Stimulated activated CD8-positive, alpha-beta memory T cell treated with anti-CD3 and anti-CD28 coated beads, Interleukin-12 subunit alpha, Interleukin-12 subunit beta, amount 100 ng/mL, for 1 hour (primary cell): ENCODE measurements at places on chromosomes 11 and 22.

GRCh38 chr11:118690553-118691304 lies 11.3 kb upstream of the TREH start:
- DNase-seq: no peak

DNA sequence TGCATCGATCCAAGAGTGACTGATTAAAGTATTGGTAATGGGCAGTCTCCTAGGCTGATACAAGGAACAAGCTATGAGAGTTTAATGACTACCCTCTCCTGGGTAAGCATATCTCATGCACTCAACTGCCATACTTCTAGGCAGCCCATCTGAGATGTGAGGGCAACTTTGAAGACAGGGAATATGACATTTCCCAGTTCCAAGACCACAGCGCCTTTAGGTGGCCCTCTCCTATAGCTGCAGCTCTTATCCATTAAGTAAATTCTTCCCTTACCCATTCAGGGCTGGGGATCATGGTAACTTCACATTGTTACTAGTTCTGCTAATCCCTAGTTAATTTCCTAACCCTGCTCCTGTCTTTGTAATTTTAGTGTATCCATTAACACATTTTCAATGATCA lies 157.3 kb upstream of the CTSC start:
- DNase-seq: no peak

DNA sequence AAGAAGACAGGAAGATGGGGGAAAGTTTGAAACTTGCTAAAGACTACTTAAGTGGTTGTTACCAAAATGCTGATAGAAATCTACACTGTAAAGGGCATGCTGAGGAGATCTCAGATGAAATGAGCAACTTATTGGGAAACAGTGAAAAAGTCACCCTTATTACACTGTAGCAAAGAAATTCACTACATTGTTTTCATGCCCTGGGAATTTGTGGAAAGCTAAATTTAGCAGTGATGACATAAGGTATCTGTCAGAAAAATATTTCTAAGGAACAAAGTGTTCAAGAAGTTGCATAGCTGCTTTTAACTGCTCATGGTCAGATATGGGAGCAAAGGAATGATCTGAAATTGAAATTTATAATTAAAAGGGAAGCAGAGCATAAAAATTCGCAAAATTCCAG lies 702.4 kb upstream of the LRRC4C start:
- no peak for DNase-seq

DNA sequence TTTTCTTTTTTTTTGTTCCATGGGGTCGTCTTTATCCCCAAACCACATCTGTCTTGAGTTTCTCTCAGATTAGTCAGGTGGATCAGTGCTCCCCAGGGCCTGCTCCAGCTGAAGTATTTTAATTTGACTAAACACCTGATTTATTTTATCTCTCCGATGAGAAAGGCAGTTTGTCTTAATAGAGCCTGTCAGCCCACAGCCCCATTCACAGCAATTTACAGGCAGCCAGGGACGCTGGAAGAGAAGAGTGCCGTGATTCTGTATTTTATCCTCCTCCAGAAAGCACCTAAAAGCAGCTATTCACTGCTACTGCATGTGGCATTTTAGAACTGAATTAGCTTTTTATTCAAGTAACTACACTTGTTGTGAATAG lies 164.5 kb downstream of the SOX6 start:
- no peak for DNase-seq

DNA sequence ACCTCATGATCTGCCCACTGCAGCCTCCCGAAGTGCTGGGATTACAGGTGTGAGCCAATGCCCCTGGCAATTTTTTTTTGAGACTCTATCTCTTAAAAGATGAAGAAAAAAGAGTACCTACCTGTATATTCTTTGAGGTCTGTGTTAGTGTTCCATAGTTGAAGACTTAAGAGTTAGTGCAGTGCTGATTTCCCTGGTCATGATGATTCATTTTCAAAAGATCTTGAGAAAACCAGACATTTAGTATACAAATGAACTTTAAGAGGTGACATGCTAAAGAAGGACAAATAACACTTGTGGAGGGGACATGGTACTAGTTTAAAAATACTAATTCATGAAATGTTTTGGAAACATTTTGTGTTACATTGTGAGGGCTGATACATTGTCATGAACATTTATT lies 17.7 kb downstream of the CBL start:
- no peak for DNase-seq

- DNase-seq: no peak
Observed at GRCh38 chr11:83836883-83837654, 550.9 kb upstream of the CCDC90B start.

DNA sequence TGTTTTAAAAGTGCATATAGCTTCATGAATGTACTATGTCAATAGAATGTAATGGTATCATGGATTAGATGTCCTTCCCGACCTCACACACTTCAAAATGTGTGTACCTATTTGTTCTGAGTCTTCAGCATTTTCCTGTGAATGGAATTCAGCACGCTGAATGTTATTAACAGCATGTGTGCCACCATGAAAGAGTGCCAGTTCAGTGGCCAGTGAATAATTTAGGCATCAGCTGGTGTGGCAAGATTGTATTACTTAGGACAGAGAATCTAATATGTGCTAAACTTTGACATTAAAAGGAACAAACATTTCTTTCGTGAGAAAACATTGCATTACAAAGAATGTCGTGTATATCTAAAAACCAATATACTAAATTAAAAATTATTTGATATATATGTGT lies 46.4 kb downstream of the HIPK3 start:
- DNase-seq: no peak

DNA sequence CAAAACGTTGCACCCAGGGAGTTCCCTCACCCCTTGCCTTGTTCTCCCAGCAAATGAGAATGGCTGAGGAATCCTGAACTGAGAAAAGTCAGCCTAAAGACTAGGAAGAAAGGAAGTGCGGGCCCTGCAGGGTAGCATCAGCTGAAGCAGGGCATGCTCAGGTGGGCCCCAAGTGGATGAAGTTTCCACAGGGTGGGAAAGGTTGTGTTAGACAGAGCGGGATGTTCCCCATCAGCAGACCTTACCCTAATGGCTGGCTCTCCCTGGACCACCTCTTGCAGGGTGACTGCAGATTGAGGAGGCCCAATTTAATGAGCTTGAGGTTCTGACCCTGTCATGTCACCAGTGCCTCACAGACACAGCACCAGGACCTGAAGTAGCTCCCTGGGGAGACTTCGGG lies 81.5 kb upstream of the MYOD1 start:
- no peak for DNase-seq

GRCh38 chr11:3622521-3622920 lies 19.3 kb downstream of the ART5 start:
- no peak for DNase-seq

GRCh38 chr11:36131721-36132397 lies 157.4 kb downstream of the COMMD9 start:
- no peak for DNase-seq

- no peak for DNase-seq
Observed at GRCh38 chr11:79084382-79084781, 356.4 kb downstream of the TENM4 start.

GRCh38 chr11:23227078-23227445 lies 366.8 kb upstream of the CCDC179 start:
- no peak for DNase-seq

DNA sequence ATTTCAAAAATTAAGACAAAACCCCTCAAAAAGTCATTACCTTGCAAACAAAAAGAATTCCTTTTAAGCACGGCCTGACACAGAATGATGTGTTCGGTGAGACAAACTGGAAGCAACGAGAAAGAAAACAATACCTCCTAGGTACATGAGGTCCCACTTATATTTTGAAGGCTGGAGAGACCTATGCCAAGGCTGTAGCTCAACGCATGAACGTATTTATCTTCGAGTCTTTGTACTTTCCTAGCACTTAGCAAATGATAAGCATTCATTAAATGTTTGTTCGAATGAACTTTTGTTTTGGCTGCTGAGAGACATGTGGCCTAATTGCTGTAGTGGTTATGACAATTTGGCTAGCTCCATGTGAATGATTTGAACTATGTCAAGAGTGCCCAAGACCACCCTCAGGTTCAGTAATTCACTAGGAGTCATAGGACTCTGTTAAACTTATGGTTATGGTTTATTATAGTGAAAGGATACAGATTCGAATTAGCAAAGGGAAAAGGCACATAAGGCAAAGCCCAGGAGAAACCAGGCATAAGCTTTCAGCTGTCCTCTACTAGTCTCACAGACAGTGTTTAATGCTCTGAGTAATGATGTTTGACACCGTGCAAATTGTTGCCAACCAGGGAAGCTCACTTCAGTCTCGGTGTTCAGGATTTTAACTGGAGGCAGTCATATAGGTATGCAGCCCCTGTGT lies 26.0 kb upstream of the HORMAD2 start:
- DNase-seq: no peak

- DNase-seq: no peak
Observed at GRCh38 chr22:40719599-40719998, 40.3 kb downstream of the MCHR1 start.

DNA sequence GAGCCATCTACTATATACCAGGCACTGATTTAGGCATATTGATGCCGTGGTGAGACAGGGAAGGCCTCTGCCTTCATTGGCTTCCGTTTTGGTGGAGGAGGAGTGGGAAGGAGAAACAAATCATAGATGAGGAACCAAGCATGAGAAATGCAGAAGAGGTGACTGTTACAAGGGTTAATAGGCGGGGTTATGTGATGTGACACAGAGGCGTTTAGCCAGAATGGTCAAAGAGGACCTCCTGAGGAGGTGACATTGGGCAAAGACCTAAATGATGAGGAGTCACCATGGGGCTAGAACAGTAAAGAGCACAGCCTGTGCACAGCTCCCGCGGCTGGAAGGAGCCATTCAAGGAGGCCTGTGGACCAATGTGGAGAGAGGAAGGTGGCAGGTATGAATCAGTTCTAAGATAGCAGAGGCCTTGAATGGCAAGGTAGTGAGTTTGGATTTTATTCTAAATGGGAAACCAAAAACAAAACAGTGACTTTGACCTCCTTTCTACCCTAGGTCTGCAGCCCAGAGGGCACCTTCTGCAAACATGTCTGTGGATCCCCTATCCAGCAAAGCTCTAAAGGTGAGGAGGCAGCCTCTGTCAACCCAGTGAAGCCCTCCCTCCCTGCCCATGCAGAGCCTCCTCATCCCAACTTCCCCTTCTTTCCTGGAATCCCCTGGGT lies 11.7 kb downstream of the MAFF start:
- DNase-seq: no peak

- peak; percentile 66 for DNase-seq
Observed at GRCh38 chr11:102341844-102342318, 5.1 kb upstream of the BIRC2 start.

- no peak for DNase-seq
Observed at GRCh38 chr11:62757846-62758788, 3.3 kb upstream of the POLR2G start.

DNA sequence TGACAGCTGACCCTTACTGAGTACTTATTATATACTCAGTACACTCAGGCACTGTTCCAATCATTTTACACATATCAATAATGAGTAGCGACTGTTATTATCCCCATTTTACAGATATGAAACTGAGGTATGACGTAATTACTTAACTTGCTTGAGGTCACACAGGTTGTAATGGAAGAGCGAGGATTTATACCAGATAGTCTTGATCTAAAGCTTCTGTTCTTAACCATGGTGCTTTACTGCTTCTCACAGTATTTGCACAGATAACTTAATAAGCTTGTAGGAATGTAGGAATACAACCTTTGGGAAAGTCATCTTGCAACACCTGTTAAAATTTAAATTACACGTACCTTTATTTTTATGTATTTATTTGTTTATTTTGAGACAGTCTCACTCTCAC lies 31.7 kb upstream of the TMEM135 start:
- DNase-seq: no peak
